ENCODE measurements at places on chromosomes 11 and 22.

DNA sequence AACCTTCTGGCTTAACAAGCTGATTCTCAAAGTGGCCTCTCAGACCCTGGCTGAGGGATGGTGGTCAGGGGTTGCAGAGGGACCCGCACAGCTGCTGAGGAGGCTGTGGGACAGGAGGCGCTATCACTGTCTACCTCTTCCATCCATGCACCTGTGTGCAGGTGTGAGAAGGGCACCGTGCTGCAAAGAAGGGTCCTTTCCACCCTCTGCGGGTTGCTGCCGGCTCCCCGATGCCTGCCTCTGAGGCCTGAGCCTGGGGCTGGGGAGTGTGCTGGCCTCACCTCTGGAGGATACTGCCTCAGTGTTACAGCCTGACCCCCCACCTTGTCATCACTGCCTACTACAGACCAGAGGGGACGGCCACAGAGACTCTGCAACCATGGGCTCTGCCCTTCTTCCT, 66.1 kb upstream of the B3GAT1 start:
- peaks cover 37% of the 10 kb centered on the region for H3K4me1 ChIP-seq
- no peaks in the 10 kb centered on the region for H3K36me3 ChIP-seq
- no peak for DNase-seq
- H3K4me3 ChIP-seq, result no peak overlapping the region
- H3K27ac ChIP-seq, result no peak overlapping the region

- no peak for DNase-seq
- no peaks in the 10 kb centered on the region for H3K27me3 ChIP-seq
- H3K27ac ChIP-seq, result no peak overlapping the region
Observed at GRCh38 chr11:67544616-67545242, 21.5 kb upstream of the CABP2 start.

DNA sequence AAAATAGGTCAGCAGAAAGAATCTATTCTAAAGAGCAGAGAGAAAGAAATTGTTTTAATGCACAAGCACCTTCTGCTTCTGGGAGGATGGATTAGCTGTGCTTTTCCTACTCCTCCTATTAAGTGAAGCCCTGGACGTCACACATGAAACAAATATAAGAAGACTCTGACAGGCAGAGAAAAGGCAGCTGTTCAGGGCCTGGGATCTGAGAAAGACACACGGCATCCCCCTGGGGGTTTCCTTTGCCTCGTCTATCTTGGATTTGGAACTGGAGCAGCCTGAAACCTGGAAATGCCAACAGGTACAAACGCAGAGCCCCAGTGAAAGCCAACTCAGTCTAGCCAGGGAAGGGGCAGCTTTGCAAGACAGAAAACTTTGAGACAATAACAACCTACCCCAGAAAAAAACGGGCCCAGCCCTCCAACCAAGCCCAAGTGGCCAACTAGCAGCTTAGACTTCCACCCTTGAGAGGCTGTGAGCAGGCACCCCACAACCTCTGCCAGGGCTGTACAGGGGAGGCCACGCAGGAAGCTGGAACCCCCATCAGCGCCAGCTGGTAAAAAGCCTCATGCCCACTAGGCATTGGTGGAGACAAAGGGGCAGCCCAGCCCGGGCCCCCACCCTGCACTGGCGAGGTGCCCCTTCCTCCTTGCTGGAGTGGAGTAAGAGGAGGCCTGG, 7.3 kb downstream of the CERK start:
- H3K27me3 ChIP-seq, result no peaks in the 10 kb centered on the region
- no peaks in the 10 kb centered on the region for H3K36me3 ChIP-seq
- DNase-seq, result no peak
- no peak overlapping the region for H3K27ac ChIP-seq
- H3K4me1 ChIP-seq, result peaks cover 29% of the 10 kb centered on the region
- no peak overlapping the region for H3K4me3 ChIP-seq

DNA sequence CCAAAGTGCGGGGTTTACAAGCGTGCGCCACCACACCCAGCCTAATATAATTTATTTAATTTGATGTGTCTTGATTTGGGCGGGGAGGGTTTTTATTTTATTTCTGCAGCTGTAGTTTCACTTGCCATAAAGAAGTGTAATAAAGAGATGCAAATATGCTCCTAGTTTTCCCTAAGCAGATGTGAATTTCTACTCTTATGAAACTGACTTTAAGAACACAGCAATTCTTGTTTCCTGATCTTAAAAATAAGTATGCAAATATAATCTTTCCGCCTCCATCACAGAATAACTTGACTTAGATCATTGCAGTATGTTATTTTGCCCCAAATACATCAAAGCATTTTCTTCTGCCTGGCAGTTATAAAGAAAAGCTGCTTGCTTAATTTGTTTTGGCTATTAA, 4.4 kb downstream of the SPCS2 start:
- no peak overlapping the region for H3K4me3 ChIP-seq
- no peak for DNase-seq
- no peak overlapping the region for H3K27ac ChIP-seq
- H3K27me3 ChIP-seq, result no peaks in the 10 kb centered on the region

DNA sequence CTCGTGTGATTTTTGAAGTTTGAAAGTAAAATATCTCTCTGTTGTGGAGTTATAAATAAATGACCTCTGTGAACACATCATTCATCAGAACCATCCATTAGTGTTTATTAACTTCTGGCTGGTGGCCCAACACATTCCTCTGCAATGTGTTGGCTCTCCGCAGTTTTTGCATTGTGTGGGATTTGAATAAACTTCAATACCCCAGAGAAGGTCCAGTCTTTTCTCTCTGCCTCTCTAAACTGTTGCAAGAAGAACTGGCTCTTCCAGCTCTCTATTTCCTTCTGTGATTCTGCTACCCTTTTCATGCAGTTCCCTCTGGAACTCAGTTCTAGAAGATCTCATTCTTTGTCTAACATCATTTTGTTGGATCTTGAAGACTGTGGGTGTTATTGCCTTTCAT, 125.0 kb upstream of the ARHGAP42 start:
- no peaks in the 10 kb centered on the region for H3K27me3 ChIP-seq
- H3K4me3 ChIP-seq, result no peak overlapping the region
- H3K4me1 ChIP-seq, result peaks cover 20% of the 10 kb centered on the region
- H3K27ac ChIP-seq, result no peak overlapping the region
- H3K36me3 ChIP-seq, result no peaks in the 10 kb centered on the region

DNA sequence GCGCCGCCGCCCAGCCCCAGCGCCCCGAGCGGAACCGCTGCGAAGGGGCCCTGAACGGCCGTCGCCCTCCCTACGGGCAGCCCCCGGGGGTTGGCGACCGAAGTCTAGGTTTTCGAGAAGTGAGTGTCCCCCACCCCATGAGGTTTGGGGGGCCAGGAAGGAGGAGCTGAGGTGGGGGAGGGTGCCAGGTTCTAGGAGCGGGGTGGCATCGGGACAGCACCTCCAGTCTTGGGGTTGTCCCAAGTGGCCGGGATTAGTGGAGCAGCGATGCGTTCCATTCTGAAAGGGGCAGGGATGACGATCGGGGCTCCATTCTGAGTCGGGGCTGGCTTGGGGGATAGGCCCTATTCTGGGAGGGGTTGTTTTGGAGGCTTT, 408 bp downstream of the PPP2R5B start:
- no peaks in the 10 kb centered on the region for H3K4me1 ChIP-seq
- no peaks in the 10 kb centered on the region for H3K27me3 ChIP-seq
- no peak overlapping the region for H3K27ac ChIP-seq
- H3K36me3 ChIP-seq, result no peaks in the 10 kb centered on the region
- peak overlapping the region; percentile 93 for H3K4me3 ChIP-seq

GRCh38 chr11:32386770-32387377, 48.5 kb downstream of the WT1 start:
- peaks cover 12% of the 10 kb centered on the region for H3K4me1 ChIP-seq
- no peak overlapping the region for H3K4me3 ChIP-seq
- H3K27me3 ChIP-seq, result no peaks in the 10 kb centered on the region

DNA sequence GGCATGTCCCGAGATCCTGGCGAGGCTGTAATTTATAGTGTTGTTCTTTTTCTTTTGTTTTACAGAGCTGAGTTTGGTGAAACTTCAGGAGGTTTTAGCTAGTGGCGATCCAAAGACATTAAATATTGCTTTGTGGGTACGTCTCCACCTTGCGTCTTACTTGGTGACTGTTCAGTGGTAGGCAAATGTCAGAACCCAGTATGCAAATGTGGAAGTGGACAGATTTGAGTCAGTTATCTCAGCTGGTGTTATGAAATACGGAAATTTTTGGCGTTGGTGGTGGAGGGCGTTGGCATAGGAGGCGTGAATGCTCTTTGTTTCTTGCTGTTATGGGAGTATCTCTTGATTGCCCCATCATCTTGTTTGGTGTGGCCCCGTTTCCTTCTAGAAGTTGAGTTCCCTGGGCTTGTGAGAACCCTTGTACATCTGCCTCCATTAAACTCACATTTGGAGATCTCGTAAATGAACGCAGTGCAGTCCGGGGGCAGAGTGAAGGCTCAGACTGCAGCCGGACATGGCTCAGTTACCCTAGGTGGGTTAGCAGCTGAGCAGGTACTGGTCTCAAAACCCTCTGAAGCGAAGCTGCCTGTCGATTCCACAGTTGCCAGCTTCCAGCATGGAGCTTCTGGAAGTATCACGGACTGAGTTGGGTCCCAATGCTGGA, 39.9 kb downstream of the PTPRJ start:
- H3K27ac ChIP-seq, result no peak overlapping the region
- no peaks in the 10 kb centered on the region for H3K27me3 ChIP-seq

DNA sequence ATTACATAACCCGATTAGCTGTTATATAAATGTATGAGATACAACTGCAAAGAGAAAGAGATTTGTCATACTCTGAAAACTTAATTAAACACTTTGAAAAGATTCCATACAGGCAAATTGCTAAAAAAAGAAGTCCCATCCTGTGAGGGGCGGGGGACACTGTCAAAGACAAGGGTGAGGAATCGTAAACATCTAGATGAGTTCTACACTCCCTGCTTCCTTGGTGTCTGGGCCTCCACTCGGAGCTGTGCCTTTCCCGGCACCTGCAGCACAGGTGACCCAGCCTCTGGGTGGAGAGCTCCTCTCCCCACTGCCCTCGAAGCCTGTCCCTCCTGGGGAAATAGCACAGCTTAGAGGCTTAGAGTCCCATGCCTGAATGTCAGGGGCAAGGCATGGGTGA, 69.2 kb upstream of the CRYBB3 start:
- peaks cover 37% of the 10 kb centered on the region for H3K4me1 ChIP-seq
- H3K36me3 ChIP-seq, result no peaks in the 10 kb centered on the region
- no peak for DNase-seq
- no peak overlapping the region for H3K27ac ChIP-seq
- H3K27me3 ChIP-seq, result no peaks in the 10 kb centered on the region

- no peak overlapping the region for H3K27ac ChIP-seq
- peaks cover 2% of the 10 kb centered on the region for H3K27me3 ChIP-seq
- H3K4me3 ChIP-seq, result no peak overlapping the region
- peaks cover 4% of the 10 kb centered on the region for H3K4me1 ChIP-seq
- no peaks in the 10 kb centered on the region for H3K36me3 ChIP-seq
- no peak for DNase-seq
Observed at GRCh38 chr11:134762248-134763029, 350.4 kb upstream of the B3GAT1 start.

DNA sequence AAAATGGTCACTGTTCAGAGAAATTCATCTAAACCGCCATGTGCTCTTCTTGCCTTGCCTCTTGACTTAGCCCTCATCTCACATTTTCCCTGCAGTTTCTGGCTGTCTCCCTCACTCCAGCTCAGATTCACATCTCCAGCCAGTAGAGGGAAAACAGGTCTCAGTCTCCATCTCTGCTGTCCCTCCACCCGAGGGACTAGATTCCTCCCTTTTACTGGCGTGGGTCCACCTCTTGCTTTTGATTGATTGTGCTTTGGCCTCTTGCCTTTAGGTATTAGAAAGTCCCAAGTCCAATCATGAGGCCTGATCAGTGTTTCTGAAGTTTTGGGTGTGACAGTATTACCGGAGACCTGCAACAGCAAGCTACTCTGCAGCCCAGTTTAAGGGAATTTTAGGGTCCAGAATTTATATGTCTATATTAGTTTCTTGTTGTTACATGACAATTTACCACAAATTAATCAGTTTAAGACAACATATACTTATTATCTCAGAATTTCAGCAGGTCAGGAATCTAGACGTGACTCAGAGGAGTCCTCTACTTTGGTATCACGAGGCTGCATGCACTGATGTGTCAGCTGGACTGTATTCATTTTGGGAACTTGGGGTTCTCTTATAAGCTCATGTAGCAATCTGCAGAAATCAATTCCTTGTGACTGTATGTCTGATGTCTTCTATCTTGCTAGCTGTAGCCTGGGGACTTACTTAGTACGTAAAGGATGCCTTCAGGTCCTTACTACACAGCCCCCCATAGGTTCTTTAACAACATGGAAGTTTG, 805.2 kb upstream of the CCDC90B start:
- no peak overlapping the region for H3K27ac ChIP-seq
- no peak overlapping the region for H3K4me3 ChIP-seq
- no peak for DNase-seq
- H3K4me1 ChIP-seq, result no peaks in the 10 kb centered on the region
- no peaks in the 10 kb centered on the region for H3K36me3 ChIP-seq

GRCh38 chr11:67453816-67454732, 1.1 kb upstream of the CABP4 start:
- no peaks in the 10 kb centered on the region for H3K36me3 ChIP-seq
- no peaks in the 10 kb centered on the region for H3K4me1 ChIP-seq
- no peak for DNase-seq
- no peak overlapping the region for H3K27ac ChIP-seq
- no peak overlapping the region for H3K4me3 ChIP-seq

GRCh38 chr22:48428631-48429371, 1398.9 kb downstream of the BRD1 start:
- no peak overlapping the region for H3K27ac ChIP-seq
- no peaks in the 10 kb centered on the region for H3K36me3 ChIP-seq
- H3K4me3 ChIP-seq, result no peak overlapping the region
- H3K27me3 ChIP-seq, result no peaks in the 10 kb centered on the region

DNA sequence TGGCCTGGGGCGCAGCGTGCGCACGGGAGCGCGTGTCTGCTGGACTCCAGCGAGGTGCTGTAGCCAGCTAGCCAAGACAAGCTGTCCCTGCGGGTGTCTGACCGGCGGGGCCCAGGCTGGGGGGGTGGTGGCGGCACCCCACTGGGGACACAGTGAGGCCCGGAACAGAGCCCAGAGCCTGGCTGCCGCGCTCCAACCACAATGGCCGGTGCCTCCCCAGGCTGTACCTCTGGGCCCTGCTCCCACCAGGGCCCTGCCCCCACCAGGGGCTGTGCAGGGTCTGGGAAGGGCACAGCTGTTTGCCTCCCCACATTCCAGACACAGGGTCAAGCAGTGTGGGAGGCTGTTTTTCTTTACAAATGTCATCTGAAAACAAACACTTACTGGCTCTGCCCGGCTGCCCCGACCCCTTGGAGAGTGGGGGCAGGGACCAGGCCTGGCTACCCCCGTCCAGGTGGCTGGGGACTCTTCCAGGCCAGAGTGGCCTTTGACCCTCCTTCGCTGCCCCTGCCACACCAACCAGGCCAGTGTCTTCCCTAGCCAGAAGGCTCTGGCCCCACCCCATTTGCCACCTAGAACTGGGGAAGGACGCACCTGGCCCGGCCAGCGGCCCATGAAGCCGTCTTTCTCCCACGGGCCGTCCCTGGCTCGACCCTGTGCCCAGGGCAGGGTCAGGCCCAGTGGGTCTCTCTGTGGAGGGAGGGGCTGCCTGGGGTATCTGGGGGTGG, 14.6 kb downstream of the H19 start:
- H3K4me1 ChIP-seq, result no peaks in the 10 kb centered on the region
- no peaks in the 10 kb centered on the region for H3K36me3 ChIP-seq
- no peak for DNase-seq
- no peak overlapping the region for H3K4me3 ChIP-seq

- peaks cover 3% of the 10 kb centered on the region for H3K27me3 ChIP-seq
- no peak overlapping the region for H3K4me3 ChIP-seq
- peaks cover 16% of the 10 kb centered on the region for H3K4me1 ChIP-seq
- DNase-seq, result no peak
Observed at GRCh38 chr11:15688351-15688792, 573.6 kb downstream of the INSC start.

Data from WTC11 (cell line).